Stimulated activated CD8-positive, alpha-beta memory T cell treated with anti-CD3 and anti-CD28 coated beads, Interleukin-15, amount 100 ng/mL, for 24 hours (primary cell): ENCODE measurements at places on chromosomes 6 and 20.

DNA sequence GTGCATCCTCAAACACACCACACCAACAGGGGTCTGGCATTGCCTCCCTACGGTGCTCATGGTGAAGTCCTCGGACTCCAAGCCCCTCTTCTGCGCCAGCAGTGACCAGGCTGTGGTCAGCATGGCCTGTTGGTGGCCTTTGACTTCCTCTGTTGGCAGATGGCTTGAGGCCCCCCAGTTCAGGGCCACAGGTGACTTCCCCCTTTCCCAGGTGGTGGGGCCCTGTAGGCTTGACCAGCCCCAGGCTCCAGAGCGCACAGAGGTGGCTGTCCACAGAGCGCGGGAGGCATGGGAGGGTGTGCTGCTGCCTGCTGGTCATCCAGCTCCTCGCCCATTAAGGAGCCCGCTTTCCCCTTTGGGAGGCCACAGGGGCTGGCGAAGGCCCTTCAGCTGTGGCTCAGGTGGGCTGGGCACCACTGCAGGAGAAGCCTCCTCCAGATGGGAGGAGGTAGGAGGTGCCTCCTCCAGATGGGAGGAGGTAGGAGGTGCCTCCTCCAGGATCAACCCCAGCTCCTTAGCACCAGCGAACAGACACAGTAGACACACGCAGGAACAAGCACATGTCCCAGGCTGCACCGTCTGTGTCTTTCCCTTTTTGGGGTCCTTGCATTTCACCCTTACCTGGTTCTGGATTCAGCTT lies 52.1 kb upstream of the BHLHE23 start:
- DNase-seq, result no peak

- DNase-seq, result peak; percentile 51
Measured at GRCh38 chr6:149082320-149082719, 235.2 kb upstream of the TAB2 start.

DNA sequence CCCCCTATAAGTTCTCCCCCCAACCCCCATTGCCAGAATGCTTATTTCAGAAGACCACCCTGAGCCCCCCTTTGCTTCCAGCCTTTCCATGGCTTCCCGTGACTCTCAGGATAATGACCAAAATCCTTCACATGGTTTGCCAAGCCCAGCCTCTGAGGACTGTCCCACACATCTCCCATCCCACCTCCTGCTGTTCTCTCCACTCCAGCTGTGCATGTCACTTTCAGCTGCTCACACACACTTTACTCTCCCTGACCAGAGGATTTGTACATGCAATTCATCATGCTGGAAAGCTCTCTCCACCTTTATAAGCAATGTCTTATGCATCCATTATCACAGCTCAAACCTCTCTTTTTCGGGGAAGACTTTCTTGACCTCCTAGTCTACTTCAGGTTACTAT lies 164.2 kb downstream of the PRL start:
- no peak for DNase-seq

DNA sequence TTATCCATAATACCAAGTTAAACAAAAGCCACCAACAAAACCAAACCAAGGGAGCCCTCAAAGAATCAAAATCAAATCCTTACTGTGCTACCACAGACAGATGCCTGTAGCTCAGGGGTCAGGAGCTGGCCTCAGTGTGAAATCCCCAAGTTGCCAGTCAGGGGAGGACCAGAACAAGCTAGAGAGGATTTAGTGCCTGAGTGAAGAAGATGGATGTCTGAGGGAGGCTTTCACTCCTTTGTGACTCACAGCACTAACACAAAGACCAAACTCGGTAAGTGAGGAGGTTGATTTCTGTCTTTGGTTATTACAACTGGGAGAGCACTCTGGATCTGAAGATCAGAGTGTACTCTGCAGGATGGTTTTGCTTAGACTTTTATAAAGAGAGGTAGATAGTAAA lies 189.9 kb upstream of the ZNF184 start:
- DNase-seq, result no peak

DNA sequence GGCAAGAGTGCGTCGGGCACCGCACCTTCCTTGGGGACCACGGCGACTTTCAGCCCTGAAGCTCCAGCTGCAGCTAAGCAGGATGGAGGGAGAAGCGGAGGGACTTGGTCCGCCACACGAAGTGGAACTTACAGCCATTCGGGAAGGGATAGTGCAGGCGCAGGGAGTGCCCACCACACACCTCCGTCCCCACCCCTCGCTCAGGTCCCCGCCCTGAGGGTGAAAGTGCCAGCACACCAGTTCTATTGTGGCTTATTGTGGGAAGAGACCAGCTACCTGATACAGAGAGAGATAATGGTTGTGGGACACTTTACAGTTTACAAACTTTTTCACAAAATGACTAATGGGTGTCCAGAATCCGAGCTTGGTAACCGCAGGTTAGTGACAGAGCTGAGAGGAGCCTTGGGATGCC lies 76.1 kb downstream of the IRF4 start:
- DNase-seq, result no peak

GRCh38 chr6:106973018-106973835 lies 1.3 kb downstream of the CD24 start:
- no peak for DNase-seq

GRCh38 chr20:7926767-7927166 lies 13.5 kb downstream of the HAO1 start:
- DNase-seq, result no peak

GRCh38 chr6:41098366-41098765 lies 25.6 kb downstream of the NFYA start:
- DNase-seq, result no peak

DNA sequence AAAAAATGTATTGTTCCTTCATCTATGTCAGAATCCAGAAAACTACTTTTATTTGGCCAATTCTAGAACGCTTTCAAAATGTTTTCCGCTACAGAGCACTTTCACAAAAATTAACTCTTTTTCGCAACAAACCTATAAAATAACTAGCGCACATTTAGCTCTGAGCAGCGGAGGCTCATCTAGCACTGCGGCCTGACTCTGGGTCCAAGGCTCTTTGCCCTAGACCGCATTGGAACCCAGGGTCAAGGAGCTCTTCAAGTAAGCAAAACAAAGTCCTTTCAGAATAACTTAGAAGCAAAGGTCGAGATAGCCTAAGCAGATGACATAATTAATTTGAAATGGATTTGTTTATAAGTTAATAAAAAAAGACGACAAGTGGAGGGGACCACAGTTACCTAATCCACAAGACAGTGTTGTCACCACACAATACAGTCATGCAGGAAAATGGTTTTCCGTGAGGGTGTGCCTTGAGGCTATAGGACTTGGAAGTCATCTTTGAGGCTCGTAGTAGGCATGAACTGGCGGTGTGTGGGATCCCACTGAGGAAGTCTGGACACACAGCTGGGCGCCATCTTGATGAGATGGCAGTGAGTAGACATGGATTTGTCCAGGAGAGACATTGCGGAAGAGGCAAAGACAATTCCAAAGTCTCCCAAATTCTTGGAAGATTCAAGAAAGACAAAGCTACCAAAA lies 29.2 kb upstream of the IRF4 start:
- no peak for DNase-seq

- DNase-seq, result no peak
Measured at GRCh38 chr6:111550953-111551352, 54.7 kb downstream of the TRAF3IP2 start.

GRCh38 chr6:51617751-51618150 lies 469.7 kb downstream of the PKHD1 start:
- no peak for DNase-seq

DNA sequence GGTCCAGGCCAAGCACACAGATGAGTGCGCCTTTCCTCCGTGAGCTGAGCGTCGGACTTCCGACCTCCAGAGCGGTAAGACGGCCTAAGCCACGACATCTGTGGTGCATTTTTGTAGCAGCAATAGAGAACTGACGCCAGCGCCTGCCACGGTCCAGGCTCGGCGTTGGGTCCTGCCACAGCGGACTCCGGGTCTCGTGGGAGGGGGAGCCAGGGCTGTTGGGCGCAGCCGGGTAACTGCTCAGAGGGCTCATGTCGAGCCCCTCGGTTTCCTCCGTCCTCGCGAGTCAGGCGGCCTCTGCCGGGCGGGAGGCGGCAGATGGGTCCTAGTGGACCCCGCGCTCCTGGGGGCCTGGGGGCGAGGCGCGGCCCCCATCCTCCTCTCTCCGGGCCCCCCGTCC lies 216.1 kb downstream of the QKI start:
- no peak for DNase-seq

GRCh38 chr6:48893048-48893447 lies 570.0 kb downstream of the MMUT start:
- DNase-seq, result no peak

DNA sequence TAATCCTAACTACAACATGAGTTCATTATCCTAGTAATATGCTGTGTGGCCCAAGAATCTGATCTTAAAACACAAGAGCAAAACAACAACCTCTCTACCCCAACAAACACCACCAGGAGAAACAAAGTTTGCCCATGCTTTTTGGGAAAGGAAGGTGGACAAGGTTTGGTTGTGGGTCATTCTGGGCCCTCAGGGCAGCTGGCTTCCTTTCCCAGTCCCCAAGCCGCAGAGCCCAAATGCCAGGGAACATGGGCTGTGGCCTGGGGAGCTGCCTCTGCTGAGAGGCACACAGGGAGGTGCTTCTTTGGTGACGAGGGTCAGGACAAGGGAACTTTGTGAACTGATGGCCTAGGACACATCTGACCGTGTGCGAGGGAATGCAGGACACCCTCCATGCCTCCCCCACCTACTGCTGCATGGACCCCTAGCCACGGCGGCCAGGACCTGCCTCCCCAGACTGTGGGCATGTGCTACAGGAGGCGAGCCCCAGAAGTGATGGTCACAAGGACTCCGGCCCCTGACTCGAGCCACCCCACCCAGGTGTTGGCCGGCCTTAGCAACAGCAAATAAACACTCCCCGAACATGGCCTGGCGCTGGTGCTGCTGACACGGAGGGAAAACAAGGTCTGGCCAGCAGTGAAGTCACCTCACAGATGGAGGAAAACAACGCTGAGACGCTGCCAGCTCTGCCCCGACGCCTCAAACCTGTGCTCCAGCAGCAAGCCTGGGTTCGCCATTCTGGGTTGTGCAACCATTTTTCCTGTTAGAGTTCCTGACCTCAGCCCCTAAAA lies 55.6 kb downstream of the RRBP1 start:
- no peak for DNase-seq
